ENCODE measurements at places on chromosomes 3 and 15.

- no peak for DNase-seq
Measured at GRCh38 chr15:38666865-38667510, 102.4 kb upstream of the RASGRP1 start.

DNA sequence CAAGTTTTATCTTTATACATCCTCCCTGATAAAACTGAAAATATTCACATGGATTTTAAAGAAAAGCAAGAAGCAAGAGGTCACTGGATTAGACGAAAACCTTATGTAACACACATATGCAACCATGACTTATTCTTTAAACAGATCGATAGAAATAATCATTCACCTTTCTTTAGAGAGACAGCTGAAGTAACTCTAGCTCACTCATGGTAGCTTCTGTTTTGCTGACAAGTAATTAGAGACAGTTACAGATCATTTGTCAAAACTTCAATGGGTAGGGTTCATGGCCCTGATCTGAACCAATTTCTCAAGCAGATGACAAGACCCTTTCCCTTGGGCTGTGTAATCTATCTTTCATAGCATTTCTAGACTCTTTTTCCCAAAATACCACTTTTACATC is 74.5 kb downstream of the PLCH1 start:
- no peak for DNase-seq

GRCh38 chr15:90594301-90594738 is 64.6 kb downstream of the CRTC3 start:
- no peak for DNase-seq

DNA sequence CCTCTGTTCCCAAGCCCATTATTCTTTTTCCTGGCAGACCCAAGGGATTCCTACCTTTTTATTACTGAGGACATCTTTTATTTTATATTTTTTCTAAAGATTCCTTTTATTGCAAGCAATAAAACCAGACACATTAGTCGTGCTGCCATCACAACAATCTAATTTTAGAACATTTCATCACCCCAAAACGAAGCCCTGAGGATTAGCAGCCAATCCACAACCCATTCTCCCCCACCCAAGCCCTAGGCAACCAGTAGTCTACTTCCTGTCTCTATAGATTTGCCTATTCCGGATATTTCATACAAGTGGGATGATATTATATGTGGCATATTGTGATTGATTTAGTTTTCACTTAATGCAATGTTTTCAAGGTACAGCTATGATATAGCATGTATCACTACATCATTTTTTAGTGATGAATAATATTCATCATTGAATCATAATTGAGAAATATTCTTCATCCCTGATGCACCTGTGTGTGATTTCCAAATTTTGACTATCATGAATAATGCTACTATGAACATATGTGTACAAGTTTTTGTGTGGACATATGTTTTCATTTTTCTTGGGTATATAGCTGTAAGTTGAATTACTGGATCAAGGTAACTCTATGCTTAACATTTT is 65.7 kb downstream of the IL1RAP start:
- no peak for DNase-seq

- no peak for DNase-seq
Measured at GRCh38 chr3:34212656-34213055, 414.2 kb downstream of the PDCD6IP start.

GRCh38 chr3:190517687-190518086 is 3.8 kb downstream of the IL1RAP start:
- no peak for DNase-seq

All from HuH-7 (cell line).